Activated naive CD8-positive, alpha-beta T cell treated with anti-CD3 and anti-CD28 coated beads, Interleukin-2, amount 10 ng/mL, durations not matched to agents 7 days and 5 days (primary cell): ENCODE measurements at places on chromosomes 3 and 15. TPM values are rescaled to one million over a fixed set of nuclear protein-coding genes. Genes with fewer than 3 reads are reported as not detected.

The IL17RE gene
- total RNA-seq, result 0.94 TPM

The LTK gene
- 1.9 TPM for total RNA-seq

The IMPG2 gene
- total RNA-seq, result 0.62 TPM

The GOLGA8Q gene
- total RNA-seq, result 16.0 TPM

The GOLGA8G gene
- total RNA-seq, result not detected

The SUSD5 gene
- not detected for total RNA-seq

The SGO1 gene
- total RNA-seq, result 34.5 TPM

The MAGI1 gene
- total RNA-seq, result not detected

The PRRT3 gene
- total RNA-seq, result 5.9 TPM

The HIGD2B gene
- total RNA-seq, result 0.62 TPM

The HDC gene
- not detected for total RNA-seq

The RTP1 gene
- not detected for total RNA-seq

The GABRR3 gene
- total RNA-seq, result not detected

The SCN11A gene
- 0.08 TPM for total RNA-seq

The CLDN18 gene
- not detected for total RNA-seq

The AHSG gene
- not detected for total RNA-seq
